ENCODE measurements at places on chromosomes 3 and 15.

DNA sequence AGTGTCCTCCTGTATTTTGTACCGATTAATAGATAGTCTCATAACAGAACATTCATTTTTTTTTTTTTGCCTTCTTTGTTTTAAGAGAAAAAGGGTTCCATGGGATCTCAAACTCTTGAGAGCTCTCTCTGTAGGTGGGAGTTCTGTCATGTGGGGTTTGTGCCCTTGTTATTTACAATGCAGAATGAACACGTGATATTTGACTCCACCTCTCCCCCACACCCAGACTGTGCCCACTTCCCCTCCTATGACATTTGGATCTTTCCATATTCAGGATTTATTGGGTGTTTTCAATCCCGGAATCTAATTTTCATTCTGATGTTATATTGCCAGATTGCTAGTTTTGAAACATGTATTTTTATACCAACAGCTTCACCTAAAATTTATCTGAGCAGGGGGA lies 49.5 kb downstream of the ARPP21 start:
- no peak for DNase-seq

GRCh38 chr15:70339571-70340493 lies 242.1 kb upstream of the TLE3 start:
- DNase-seq, result no peak

DNA sequence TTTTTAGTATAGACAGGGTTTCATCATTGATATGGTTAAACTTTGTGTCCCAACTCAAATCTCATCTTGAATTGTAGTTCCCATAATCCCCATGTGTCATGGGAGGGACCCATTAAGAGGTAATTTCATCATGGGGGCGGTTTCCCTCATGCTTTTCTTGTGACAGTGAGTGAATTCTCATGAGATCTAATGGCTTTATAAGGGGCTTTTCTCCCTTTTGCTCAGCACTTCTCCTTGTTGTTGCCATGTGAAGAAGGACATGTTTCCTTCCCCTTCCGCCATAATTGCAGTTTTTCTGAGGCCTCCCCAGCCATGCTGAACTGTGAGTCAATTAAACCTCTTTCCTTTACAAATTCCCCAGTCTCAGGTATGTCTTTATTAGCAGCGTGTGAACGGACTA lies 20.2 kb upstream of the ZNF710 start:
- DNase-seq, result no peak

- DNase-seq, result no peak
Observed at GRCh38 chr15:67085237-67085817, 19.9 kb downstream of the SMAD3 start.

DNA sequence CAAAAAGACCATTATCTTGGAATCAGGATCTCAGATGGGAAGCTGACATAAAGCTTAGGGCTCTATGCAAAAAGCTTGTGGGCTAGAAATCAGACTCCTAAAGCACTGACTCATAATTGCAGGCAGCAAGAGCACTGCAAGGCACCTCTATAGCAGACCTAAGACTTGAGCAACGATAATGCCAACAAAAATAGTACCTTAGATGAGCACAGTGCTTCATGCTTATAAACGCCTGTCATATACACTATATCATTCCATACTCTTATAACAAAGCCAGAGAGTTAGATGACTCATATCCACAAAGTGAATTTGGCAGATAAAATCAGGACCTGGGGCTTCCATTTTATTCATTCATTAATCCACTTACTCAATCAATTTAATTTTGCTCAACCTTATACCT lies 560.8 kb downstream of the MCTP2 start:
- DNase-seq, result no peak

DNA sequence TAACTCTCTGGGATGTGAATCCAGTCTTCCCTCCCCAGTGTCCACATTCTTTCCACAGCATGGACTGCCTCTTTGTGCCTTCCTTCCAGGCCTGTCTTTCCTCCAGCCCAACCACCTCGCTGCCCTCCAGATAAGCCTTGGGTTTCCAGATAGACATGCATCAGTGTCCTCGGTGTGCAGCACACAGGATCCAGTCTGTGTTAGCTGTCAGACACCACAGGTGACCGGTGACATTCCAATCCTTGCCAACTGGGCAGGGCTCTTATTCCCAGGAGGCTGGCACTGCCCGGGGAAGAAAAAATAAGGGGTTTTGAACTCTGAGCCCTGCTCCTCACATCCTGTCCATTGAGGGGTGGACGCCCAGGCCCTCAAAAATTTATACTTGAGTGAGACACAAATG lies 6.0 kb upstream of the SLC6A1 start:
- no peak for DNase-seq

- DNase-seq, result no peak
Observed at GRCh38 chr15:88714782-88715372, 76.1 kb downstream of the ISG20 start.

GRCh38 chr3:12807601-12808359 lies 11.3 kb downstream of the CAND2 start:
- no peak for DNase-seq

GRCh38 chr15:63460210-63461155 lies 43.9 kb upstream of the USP3 start:
- no peak for DNase-seq

DNA sequence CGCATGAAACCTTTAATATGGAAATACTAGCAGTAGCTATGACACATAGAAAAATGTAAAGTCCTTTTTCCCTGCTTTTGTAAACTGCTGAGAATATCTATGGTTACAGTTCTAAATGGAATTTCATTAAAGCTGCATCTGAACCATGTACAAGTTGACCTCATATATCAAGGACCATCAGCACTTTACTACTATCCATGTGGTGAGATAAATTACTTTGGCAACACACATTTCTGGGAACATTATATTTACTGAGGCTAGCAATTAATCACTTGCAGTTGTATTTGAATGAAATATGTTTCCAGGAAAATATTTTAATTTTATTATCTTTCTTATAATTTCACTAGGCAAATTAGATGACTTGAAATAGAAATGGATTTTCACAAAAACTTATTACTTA lies 545.5 kb downstream of the NAALADL2 start:
- no peak for DNase-seq

- DNase-seq, result no peak
Observed at GRCh38 chr3:37766797-37767776, 94.6 kb upstream of the CTDSPL start.

GRCh38 chr3:172476347-172476746 lies 28.1 kb upstream of the GHSR start:
- DNase-seq, result no peak

DNA sequence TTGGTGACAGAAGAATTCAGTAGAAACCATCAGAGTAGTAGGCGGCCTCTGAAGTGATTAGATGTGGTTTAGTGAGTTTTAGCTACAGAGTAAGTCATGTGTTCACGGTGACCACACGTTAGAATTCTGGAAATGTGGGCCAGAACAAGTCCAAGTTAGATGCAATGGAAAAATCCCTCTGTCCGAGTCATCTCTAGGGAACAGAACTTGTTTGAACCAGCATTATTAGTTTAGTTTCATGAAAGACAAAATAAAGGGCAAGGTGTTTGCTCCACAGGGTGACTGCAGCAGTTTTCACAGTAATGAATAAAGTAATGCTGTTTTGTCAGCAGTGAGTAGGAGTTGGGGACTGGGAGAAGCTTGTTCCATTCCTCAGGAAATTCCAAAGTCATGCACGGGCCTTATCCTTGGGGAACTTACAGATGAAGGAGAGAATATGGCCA lies 100.2 kb downstream of the CGNL1 start:
- no peak for DNase-seq

GRCh38 chr3:140370686-140371085 lies 307.2 kb upstream of the TRIM42 start:
- no peak for DNase-seq

DNA sequence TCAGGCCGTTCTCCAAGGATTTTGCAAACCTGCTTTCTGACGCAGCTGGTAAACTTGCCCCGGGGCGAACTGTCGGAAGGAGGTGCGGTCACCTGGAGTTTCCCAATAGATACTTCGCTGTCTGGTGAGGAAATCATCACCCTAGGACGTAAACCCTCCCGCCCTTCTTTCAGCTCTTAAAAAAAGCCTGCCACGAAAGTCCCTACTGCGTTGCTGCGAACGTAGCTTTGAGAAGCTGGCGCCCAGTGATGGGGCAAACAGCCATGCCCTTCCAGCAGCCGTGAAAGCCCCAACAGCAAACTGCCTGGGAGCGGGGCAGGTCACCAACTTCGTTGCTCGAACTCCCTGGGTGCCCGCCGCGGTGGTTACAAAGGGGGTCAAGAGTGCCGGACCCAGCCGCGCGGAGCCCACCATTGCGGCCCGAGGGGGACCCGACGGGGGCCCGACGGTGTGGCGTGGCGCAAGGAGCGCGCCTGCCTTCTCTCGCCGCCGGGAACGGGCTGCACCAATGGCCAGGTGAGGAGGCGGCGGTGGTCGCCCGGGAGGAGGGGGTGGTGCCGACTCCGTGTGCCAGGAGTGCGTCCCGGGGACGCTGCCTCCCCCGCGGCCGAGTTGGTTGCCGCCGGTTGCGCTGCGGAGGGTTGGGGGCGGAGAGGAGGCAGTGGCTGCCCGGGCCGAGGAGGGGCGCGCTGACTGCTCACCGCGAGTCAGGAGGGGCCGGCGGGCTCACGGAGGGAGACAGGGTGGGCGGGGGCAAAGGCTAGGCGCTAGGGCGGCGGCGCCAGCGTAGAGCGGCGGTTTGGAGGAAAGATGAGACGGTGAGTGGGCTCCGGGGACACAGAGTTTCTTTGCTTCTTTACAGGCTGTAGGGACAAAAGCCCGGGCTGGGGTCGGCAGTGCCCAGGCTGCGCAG lies at the start of gene PHLDB2:
Gene PHLDB2 (plus strand): TSS at position 205 of the 913 bp plus-strand sequence. CDS start 24,813 bp downstream, outside the sequence.
- peak; percentile 84 for DNase-seq

DNA sequence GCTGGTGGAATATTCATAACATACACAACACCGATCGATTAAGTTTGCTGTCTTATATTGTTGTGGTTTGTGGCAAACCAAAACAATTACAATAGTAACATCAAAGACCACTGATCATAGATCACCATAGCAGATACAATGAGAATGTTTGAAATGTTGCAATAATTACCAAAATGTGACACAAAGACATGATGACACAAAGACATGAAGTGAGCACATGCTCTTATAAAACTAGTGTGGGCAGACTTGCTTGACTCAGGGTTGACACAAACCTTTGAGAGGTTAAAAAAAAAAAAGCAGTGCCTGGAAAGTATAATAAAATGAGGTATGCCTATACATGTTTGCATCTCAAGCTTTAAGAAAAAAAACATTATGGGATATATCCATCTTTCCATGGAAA lies 130.3 kb downstream of the NR1I2 start:
- DNase-seq, result no peak

GRCh38 chr3:100500320-100500880 lies 8.0 kb downstream of the TMEM45A start:
- DNase-seq, result no peak

- DNase-seq, result no peak
Observed at GRCh38 chr3:32469151-32469874, 33.3 kb downstream of the CMTM6 start.

- DNase-seq, result no peak
Observed at GRCh38 chr3:154428286-154429206, 1.4 kb downstream of the GPR149 start.

GRCh38 chr3:130669740-130670139 lies 76.9 kb downstream of the PIK3R4 start:
- DNase-seq, result no peak

- DNase-seq, result no peak
Observed at GRCh38 chr3:7368597-7368996, 507.7 kb downstream of the GRM7 start.

- no peak for DNase-seq
Observed at GRCh38 chr15:94335616-94336015, 104.3 kb downstream of the MCTP2 start.

- no peak for DNase-seq
Observed at GRCh38 chr3:39232859-39233258, 40.5 kb upstream of the XIRP1 start.

- no peak for DNase-seq
Observed at GRCh38 chr15:90677807-90678790, 39.0 kb upstream of the BLM start.

DNA sequence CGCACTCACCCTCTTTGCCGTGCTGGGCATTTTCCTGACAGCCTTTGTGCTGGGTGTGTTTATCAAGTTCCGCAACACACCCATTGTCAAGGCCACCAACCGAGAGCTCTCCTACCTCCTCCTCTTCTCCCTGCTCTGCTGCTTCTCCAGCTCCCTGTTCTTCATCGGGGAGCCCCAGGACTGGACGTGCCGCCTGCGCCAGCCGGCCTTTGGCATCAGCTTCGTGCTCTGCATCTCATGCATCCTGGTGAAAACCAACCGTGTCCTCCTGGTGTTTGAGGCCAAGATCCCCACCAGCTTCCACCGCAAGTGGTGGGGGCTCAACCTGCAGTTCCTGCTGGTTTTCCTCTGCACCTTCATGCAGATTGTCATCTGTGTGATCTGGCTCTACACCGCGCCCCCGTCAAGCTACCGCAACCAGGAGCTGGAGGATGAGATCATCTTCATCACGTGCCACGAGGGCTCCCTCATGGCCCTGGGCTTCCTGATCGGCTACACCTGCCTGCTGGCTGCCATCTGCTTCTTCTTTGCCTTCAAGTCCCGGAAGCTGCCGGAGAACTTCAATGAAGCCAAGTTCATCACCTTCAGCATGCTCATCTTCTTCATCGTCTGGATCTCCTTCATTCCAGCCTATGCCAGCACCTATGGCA lies 41.1 kb upstream of the CSTA start:
- no peak for DNase-seq

- no peak for DNase-seq
Observed at GRCh38 chr3:186032321-186032720, 76.6 kb downstream of the ETV5 start.

DNA sequence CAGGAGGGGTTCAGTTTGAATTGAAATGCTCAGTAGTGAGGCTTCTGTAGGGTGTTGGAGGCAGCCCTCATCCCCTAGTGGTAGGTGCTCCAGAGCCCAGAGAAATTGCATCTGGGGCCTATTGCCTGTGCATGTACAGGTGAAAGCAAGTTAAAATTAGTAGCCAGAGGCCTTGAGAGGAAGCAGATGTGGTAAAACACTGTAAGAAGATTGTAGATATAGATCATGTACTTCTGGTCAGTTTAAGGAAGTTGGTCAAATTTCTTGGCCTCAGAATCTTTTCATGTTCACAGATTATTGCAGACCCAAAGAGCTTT lies 34.6 kb downstream of the IGSF10 start:
- no peak for DNase-seq

DNA sequence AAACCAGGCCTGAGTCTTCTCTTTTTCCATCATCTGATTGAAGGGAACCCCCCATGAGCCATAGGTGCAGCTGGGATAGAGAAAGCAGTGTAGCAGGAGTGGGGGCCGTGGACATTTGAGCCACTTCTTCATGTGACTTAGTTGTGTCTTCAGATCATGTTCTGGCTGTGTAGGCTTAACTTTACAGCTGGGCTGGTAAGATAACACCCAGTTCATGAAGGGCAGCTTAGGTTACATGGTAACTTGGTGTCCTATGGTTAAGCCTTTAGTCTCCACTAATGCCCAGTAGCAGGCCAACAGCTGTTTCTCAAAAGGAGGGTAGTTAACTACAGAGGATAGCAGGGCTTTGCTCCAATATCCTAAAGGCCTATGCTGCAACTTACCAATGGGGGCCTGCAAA lies 11.4 kb upstream of the SNRPN start:
- DNase-seq, result no peak

GRCh38 chr3:12659316-12660015 lies 4.5 kb downstream of the RAF1 start:
- DNase-seq, result no peak

GRCh38 chr3:160568989-160569388 lies 3.6 kb upstream of the KPNA4 start:
- DNase-seq, result no peak

GRCh38 chr15:90989040-90989768 lies 5.1 kb downstream of the PRC1 start:
- no peak for DNase-seq

All from ovary (tissue), 10 donors.